Right renal cortex interstitium (tissue), 3 donors: ENCODE measurements at places on chromosomes 11 and 22. TPM values are rescaled to one million over a fixed set of nuclear protein-coding genes. Genes with fewer than 3 reads are reported as not detected.

DNA sequence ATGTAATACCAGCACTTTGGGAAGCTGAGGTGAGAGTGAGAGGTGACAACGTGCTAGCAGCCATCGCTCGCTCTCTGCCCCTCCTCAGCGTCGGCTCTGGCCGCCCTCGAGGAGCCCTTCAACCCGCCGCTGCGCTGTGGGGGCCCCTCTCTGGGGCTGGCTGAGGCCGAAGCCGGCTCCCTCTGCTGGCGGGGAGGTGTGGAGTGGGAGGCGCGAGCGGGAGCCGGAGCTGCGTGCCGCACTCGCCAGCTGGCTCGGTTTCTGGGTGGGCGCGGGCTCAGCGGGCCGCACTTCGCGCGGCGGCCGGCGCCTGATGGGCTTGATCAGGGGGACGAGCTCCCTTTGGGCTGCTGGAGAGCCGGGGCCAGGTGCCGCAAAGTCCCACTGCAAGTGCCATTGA, 98.9 kb upstream of the UBASH3B start:
- no peak for DNase-seq

DNA sequence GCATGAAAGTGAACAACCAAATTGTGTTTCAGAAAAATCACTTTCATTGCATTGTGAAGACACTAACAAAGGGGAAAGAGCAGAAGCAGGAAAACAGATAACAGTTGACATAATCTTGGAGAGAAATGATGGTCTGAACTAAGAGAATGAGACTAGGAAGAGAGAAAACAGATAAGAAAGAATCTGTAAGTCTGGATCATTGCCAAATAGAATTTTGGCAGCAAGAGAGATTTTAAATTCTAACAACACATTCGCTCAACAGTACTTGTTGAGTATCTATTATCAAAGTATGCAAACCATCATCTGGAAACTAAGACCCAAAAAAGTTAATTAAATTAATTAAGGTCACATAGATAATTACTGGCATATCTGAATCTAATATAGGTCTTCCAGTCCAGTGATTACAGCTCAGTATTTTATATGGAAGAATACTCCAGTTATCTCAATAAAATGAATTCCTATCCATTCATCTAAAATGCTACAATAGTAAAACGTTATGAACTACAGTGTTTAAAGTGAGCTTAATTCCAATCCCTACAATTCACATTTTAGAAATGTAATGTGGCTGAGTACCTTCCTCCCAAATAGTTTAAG, 166.7 kb upstream of the FAT3 start:
- DNase-seq = no peak

DNA sequence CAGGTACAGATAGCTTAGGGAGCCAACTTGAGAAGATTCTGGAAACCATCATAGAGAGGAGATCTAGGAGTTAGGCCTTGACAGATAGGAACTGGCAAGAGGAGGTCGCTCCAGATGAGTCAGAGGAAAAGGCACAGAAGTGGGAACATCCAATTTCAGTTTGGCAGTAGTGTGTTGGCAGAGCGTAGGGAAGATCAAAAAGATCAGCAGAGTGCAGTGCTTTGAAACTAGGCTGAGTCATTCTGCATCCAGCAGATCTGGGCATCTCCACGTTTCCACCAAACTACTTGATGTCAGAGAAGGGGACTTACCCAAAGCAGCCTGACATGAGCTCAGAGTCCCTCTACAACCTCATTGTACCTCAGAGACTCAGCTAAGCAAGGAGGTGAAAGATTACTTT, 58.5 kb downstream of the GAB4 start:
- no peak for DNase-seq

- DNase-seq = no peak
These were observed 104.3 kb downstream of the ST3GAL4 start for GRCh38 chr11:126459691-126460281.

DNA sequence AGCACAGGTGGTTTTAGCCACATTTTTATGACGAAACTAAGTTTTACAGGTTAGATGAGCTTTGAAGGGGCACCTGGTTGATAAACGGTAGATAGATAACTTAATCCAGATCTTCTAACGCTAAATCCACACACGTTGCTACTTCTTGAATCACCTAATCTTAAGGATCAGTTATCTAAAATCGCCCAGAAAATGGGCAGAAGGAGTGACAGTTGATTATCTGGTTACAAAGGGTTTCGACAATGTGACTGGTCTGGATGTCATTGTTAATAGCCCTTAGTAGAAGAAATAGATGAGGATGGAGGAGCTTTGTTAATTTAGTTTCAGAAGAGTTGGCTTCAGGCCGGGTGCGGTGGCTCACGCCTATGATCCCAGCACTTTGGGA, 43.7 kb downstream of the SCGB1A1 start:
- no peak for DNase-seq

GRCh38 chr11:3232956-3233355, 739 bp upstream of the MRGPRE start:
- no peak for DNase-seq

DNA sequence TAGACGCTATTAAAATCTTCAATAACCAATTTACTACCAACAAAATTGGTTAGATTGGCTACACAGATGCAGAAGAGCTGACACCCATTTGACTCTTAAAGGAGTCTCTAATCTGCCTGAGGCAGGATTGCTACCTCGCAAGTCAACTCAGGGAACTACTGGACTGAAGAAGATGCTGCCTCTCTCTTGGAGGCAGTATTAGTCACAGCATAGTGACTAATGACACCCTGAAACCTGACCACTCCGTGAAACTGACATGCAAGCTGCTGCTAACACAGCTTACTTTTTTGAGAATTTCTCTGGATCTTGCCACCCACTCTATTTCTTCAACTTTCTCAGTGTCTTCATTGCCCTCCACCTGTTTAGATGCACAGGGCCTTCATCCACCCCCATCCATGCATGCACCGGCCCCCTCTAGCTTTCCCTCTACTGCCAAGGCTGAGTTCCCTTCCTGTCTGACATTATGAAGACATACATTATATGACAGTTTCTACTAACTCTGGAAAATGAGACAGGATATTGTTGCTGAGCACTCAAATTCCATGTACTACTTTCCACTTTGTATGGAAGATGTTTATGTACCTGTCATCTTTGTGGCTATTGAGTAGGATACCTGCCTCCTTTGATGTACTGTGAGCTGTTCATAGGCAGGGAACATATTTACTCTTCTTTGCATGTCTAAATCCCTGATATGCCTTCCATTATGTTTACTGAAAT, 183.2 kb downstream of the MSANTD4 start:
- peak; percentile 2 for DNase-seq

GRCh38 chr22:32200752-32201151, 4.1 kb downstream of the RFPL2 start:
- no peak for DNase-seq

DNA sequence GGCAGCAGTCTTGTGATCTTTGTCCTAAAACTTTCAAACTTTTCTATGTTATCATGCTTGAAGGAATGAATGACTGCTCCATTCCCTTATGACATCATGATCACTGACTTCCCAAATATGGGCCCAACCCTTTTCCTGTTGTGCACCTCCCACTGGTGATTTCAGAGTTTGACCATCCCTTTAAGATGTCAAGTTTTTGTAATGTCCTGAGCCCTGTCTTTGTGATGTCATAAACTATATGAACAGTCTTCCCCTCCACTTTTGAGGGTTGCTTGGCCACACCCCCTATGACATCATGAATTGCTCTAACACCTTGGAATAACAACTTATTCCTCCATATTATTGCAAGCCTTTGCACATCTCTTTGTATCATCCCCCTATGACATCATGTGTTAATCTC, 16.5 kb upstream of the NUCB2 start:
- no peak for DNase-seq

DNA sequence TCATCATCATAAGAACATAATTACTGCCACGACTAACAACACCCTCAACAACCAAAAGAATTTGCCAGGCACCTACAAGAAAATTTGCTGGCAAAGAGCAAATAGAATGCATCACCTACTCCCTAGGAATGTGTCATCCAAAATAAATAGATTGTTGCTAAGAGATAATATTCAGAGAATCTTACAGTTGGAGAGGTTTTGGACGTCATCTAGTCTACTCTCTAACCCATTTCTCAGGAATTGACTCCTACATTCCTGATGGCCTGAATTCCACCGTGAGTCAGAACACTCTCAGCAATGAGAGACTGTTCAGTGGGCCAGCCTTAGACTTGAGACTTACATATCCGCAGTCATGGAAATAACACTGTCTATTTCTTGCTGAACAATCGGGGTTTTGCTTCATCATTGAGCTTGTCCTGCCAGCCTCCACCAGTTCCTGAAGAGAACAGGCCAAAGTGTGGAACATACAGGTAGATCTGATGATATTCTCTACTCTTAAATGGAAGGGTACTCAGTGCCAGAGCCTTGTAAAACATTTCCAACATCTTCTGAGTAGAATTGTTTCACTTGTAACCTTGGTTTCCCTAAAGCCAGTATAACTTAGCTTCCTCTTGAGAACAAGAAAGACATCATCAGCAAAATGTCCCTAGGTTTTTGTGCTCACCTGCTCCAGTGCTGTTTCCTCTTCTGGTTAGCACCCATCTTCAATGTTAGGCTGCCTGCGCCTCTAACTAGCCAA, 8.3 kb downstream of the KIRREL3 start:
- DNase-seq = no peak

GRCh38 chr22:29992341-29993275, 87.7 kb upstream of the HORMAD2 start:
- DNase-seq = no peak

- DNase-seq = no peak
These were observed 812 bp downstream of the JAM3 start for GRCh38 chr11:134069426-134070341.

- DNase-seq = no peak
These were observed 26.7 kb upstream of the SMIM38 start for GRCh38 chr11:69129053-69129452.

DNA sequence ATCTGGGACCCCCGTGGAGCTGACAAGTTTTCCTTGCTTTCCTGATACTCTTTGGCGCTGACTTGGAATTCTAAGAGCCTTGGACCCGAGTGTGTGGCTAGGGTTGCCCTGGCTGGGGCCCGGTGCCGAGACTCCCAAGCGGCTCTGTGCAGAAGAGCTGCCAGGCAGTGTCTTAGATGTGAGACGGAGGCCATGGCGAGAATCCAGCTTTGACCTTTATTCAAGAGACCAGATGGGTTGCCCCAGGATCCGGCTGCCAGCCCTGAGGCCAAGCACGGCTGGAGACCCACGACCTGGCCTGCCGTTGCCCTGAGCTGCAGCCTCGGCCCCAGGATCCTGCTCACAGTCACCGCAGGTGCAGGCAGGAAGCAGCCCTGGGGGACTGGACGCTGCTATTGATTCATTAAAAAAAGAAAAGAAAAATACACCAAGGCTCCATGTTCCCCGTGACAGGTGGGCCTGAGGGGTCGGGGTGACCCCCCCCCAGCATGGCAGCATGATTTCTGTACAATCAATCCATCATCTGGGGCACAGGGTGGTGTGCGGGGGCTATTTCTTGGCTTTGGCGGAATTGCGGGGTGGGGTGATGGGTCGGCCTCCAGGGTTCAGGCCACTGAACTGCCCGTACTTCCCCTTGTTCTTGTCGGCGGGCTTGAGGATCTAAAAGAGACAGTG, 3.5 kb downstream of the PPP1CA start:
- DNase-seq = no peak

The HMOX1 gene
- 38.1 TPM for polyA plus RNA-seq

The SHANK3 gene
- 12.5 TPM for polyA plus RNA-seq

The POLDIP3 gene
- polyA plus RNA-seq = 122 TPM

The KDM4D gene
- 2.0 TPM for polyA plus RNA-seq

The OTOG gene
- 0.18 TPM for polyA plus RNA-seq

The ATF4 gene
- polyA plus RNA-seq = 298 TPM

The MYH9 gene
- polyA plus RNA-seq = 257 TPM

The SYT9 gene
- 5.7 TPM for polyA plus RNA-seq
